Inflammatory macrophage treated with lipopolysaccharide for 1 hour (primary cell): ENCODE measurements at places on chromosomes 11 and 22.

DNA sequence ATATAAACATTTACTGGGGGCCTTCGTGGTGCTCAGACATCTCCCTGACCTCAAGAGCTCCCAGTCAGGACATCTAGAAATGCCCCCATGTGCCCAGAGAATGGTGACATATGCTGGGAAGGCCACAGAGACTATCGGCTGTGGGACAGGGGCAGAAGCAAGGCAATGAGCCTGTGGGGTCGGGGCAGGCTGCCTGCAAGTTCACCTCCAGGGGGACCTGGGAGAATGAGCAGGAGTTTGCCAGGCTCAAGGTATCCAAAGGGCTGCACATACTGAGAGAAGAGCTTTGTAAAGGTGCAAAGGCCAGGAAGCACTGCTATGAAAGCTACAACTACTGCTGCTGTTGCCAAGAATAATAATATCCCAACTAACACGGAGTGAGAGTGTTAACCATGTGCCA, 233.9 kb downstream of the TENM4 start:
- no peak for DNase-seq

GRCh38 chr11:78429660-78430059, 12.0 kb upstream of the GAB2 start:
- DNase-seq: peak; percentile 65

DNA sequence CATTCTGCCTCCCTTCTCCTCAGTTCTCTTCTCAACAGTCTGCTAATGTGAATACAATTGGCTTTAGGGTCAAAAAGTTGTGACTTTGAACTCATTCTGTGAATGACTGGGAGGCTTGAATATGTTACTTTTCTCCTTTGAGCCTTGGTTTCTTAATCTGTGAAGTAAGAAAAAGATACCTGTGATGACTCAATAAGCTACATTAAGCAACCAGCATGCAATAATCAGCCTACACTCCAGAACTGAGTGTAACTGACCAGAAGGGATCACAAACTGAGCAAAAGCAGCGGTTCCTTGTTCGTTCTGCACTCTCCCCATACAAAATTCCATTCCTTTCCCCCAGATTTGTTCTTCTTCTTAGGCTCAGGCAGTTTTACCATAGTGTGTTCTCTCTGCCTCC, 23.4 kb downstream of the ZNF202 start:
- DNase-seq: no peak

- no peak for DNase-seq
These were observed 260.0 kb downstream of the SOX6 start for GRCh38 chr11:16096336-16096735.

DNA sequence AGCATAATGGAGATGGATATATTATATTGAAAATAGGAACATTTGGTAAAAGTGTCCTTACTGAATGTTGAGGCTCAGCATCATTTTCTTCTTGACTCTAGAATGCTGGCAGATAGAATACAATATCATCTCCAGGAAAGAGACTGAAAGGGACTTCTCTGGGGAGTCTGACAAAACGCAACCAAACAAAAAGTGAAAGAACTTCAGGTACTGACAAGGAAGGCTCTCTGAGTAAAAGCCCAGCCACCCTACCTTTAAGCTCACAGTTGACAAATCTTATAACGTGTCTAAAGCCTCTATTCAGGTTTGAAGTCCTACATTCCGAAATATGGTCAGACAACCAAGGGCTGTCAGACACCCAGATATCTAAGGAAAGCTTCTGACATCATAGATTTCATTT, 590.8 kb downstream of the SOX6 start:
- no peak for DNase-seq

- DNase-seq: peak; percentile 50
These were observed 41.7 kb upstream of the AQP11 start for GRCh38 chr11:77547863-77548551.

DNA sequence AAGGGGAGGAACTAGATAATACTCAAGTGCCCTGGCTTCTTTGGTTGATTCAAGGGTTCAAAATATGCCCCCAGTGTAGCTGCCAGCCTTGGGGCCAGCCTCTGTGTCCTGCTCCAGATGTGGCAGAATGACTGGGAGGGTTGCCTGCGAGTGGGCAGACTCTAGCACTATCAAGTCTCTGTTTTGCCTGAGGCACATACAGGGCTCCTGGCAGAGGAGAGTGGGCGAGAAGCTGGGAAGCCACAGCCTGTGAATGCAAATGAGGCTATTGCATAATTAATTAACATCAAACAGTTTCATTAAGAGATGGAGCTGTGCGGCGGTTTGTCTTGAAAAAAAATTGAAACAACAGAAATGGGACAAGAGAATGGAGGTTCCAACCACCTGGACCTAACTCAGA, 50.8 kb downstream of the BUD13 start:
- no peak for DNase-seq

GRCh38 chr11:75424396-75424795, 8.6 kb downstream of the KLHL35 start:
- no peak for DNase-seq

DNA sequence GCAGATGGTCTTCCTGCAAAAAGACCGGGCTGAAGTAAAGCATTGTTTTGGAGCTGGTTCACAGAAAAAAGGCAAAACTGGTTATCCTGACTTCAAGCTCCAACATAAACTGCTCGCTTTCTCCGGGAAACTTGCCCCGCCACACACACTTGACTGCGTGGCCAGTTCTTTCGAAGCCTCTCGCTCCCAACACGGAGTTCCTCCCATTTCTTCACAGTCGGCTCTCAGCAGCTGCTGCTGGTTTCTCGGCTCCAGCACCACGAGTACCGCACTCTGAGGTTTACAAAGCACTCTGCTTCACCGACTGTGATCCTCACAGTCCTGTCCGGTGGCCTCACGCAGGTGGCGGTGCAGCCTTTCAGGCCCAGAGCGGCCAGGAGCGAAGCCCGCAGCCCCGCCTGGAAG, 264 bp downstream of the CHEK1 start:
- DNase-seq: peak; percentile 49

DNA sequence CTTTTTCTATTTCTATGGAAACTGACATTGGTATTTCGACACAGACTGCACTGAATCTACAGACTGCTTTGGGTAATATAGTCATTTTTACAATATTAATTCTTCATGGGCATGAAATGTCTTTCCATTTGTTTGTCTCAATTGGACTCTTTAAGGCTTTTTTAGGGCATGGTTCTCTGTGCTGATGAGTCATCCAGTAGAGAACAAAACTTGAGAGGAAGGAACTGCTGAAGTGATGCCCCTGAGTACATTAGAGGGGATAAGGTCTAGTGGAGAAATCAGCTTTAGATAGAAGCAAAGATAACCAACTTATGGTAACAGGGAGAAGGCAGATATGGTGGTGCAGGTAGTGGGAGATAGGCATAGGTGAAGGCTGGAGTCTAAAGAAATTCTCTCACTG, 25.1 kb downstream of the TSG101 start:
- DNase-seq: no peak

- no peak for DNase-seq
These were observed 4.7 kb upstream of the DGAT2 start for GRCh38 chr11:75763846-75764245.

DNA sequence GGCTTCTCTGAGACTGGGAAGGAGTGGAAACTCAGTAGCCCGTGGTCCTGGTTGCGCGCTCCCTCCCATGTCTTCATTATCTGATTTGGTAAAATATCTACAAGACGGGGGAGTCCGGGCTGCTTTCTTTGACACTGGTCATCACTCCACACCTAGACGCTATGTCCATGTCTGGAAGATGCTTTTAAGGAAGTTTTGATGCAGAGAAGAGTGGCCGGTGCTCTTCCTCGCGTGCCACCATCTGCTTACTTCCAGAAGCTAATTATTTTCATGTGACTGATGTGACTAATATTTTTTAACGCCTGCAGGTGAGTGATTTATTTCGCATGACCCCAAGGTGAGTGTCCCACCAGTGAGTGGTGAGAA, 339 bp upstream of the TRIM21 start:
- DNase-seq: no peak

- no peak for DNase-seq
These were observed 26.5 kb downstream of the TRIM77 start for GRCh38 chr11:89736566-89736965.

- no peak for DNase-seq
These were observed 8.7 kb upstream of the ANKRD13D start for GRCh38 chr11:67280341-67280787.

DNA sequence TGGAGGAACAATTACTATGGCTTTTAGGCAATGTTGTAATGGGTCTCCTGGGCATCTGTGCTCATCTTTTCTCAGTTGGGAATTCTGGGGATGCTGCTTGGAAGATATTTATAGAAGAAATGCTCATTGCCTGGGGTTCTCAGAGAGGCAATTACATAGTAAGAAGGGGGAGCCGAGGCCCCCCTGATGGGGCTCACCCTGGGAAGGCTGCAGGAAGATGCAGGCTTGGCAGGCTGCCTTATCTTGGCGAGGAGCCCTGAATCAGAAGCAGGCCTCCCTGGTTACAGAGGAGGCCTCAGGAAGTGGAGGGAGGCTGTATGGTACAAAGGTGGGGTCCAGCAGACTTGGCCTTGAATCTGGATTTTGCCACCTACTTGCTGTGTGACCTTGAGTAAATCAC, 60.6 kb upstream of the CRYBB3 start:
- no peak for DNase-seq

- no peak for DNase-seq
These were observed 47.3 kb downstream of the RDX start for GRCh38 chr11:110249066-110249465.

DNA sequence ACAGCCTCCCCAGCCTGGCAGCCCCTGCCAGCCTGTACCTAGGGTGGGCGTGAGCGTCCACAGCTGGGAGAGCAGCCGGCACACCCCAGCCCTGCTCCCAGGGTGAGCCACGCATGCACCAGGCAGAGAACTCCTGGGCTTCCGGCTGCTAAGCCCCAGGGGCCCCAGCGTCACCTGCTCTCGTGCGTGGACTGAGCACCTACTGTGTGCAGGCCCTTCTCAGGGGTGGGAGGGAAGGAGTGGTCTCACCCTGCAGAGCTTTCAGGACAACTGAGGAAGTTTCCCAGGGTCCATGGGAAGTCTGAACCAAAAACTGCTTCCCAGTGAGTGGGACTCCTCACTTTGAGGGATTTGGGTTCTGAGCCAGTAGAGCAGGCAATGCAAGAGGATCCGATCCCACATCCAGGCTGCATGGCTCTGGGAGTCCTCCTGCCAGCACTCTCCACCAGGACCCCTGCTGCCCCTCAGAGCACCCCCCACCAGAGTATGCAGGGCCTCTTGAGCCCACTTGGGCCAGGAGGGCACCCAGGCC, 47.1 kb upstream of the PRODH start:
- DNase-seq: no peak

GRCh38 chr11:32849761-32850160, 20.0 kb downstream of the PRRG4 start:
- peak; percentile 41 for DNase-seq

DNA sequence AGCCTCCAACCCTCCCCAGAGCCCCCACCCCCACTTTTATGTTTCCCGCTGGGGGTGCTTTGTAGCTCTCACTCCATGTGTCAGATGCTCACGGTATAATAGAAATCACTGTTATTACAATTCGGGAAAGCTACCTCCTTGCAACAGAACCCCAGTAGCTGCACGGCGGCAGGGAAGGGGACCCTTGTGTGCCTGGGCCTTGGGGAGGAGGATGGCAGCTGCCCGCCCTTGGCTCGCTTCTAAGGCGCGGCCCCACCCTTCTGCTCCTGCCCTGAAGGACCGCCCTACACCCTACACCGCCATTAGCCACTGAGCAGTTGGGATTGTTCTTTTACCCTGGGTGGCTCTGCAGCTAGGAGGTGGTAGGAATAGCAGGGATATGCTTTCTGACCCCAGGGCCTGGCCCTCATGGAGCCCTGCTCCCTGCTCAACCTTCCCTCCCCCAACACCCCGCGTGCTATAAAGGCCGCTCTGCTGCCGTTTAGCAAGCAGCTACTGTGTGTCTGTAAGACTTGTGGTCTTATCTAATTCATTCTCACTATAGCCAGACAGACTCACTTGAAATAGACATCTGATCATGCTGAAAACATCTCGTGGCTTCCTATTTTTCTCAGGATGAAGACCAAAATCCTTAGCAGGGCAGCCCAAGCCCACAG, 219.7 kb downstream of the CEP164 start:
- DNase-seq: no peak

DNA sequence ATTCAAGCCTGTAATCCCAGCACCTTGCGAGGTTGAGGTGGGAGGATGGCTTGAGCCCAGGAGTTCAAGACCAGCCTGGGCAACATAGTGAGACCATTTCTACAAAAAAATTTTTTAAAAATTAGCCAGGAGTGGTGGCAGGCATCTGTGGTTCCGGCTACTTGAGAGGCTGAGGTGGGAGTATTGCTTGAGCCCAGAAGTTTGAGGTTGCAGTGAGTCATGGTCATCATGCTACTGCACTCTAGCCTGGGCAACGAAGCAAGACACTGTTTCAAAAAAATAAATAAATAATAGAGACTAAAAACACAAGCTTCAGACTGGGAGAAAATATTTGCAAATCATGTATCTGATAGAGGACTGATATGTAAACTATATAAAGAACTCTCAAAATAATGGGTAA, 33.2 kb downstream of the BTBD10 start:
- DNase-seq: peak; percentile 21

- DNase-seq: no peak
These were observed 291.3 kb downstream of the TBC1D22A start for GRCh38 chr22:47053726-47054141.

DNA sequence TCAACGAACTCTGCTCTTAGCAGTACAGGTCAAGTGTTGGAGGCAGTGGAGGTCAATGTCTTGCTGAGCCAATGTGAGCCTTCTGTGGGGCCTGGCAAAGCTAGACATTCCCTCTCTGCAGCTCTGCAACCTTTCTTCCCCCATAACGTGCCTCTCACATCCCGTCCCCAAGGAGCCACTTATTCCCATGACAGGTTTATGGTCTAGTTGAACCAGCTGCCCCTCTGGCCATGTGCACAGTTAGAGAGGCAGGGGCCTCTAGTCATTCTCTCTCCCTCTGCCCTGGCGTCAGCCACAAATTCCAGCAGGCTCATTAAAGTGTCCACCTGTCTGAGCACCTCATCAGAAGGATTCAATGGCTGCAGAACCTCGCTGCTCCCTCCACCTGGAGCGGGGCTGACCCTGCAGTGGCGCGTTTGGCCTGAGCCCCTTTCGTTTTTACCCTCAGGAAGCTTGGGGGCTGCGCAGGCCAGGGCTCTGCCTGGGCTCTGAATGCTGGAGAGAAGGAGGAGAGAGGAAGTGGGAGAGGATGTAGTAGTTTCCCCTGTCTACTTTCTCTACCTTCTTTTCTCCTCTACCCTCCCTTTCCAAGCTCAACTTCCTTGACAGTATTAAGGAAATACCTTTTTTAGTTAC, 302.1 kb upstream of the B3GAT1 start:
- no peak for DNase-seq

DNA sequence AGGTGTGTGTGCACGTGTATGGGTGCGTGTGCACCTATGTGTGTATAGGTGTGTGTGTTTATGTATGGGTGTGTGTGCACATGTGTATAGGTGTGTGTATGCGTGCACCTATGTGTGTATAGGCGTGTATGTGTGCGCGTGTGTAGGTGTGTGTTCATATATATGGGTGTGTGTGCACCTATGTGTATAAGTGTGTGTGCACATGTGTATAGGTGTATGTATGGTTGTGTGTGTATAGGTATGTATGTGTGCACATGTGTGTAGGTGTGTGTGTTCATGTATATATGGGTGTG, 26.9 kb downstream of the KCNQ1 start:
- DNase-seq: no peak
